Thyroid gland (tissue), 4 donors: ENCODE measurements at places on chromosomes 7 and 10.
A peak's percentile ranks its signal among the peaks of the same experiment; 100 is the strongest.

GRCh38 chr10:96387601-96388000 is 28.8 kb upstream of the OPALIN start:
- DNase-seq: no peak

DNA sequence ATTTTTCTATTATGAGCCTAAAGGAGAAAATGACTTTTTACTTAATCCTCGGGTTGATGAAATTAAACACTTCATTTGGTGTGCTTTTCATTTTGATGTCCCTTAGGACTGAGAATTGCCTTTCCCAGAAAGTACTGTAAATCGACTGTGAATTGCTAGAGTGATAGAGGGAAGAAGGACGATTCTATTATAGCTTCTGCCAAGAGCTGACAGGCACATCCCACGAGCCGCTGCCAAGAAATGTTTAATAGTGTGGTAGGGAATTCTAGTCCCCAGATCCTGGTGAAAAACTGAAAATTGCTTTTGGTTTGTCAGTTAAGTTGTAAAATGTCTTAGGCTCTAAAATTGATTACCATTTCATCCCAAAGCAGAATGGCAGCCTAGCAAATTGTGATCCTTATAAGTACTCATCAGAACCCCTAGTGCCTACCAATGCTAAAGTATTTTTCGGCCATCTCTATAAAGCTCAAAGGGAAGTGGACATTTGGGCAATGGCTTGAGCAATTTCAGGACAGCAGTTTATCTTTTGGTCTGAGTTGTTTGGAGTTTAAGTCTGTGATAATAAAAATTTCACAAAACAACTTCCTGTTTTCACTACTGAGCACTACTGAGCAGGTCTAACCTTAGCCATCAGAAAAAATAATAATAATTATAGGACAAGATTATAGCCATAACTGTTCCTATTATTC is 44.6 kb upstream of the HYCC1 start:
- DNase-seq: no peak

GRCh38 chr10:96378741-96379140 is 19.9 kb upstream of the OPALIN start:
- DNase-seq: no peak

- DNase-seq: no peak
These were observed 30.7 kb downstream of the HABP2 start for GRCh38 chr10:113583571-113583970.

GRCh38 chr7:106865130-106866041 is at the start of gene PIK3CG:
Gene PIK3CG (plus strand): TSS chr7:106865282. CDS start chr7:106867562, 2,280 bp downstream.
- no peak for DNase-seq

DNA sequence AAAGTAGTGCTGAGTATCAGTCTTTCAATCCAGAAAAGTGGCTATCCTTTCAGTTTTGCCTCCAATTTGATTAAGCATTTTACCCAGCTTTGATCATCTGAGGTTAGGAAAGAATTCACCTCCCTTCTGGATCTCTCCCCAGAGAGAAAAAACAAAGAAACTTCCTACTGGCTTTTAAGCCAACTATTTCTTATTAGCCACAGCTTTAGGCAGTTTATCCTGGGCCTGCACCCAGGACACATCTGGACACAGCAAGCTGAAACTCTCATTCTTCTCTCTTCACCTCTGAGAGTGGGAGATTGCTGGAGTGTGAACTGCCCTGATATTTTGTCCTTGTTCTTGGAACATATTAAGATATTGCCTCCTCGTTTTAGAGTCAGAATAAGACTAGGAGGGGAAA is 43.5 kb upstream of the LSM8 start:
- DNase-seq: no peak

- no peak for DNase-seq
These were observed 57.2 kb downstream of the ADAM12 start for GRCh38 chr10:126331101-126331500.

DNA sequence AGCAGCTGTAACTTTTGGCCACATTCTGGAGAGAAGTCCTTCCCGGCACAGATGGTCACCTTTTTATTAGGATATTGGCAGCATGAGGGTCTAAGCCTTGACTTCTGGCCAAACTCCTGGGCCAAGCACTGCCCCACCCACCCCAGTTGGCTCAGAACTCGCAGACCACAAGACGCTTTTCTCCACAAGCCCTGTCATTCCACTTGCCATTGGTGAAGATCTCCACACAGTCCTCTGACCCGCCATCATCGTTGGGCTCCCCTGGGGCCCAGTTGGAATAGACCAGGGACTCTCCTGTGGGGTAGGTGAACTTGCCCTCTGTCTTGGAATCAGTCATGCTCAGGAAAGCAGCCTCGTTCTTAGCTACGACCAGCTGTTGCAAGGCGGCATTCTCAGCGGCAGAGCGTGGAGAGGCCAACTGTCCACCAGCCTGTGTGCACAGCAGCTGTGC is 11.2 kb downstream of the SFTPD start:
- no peak for DNase-seq

- DNase-seq: no peak
These were observed 43.2 kb downstream of the CCNY start for GRCh38 chr10:35379226-35380137.

DNA sequence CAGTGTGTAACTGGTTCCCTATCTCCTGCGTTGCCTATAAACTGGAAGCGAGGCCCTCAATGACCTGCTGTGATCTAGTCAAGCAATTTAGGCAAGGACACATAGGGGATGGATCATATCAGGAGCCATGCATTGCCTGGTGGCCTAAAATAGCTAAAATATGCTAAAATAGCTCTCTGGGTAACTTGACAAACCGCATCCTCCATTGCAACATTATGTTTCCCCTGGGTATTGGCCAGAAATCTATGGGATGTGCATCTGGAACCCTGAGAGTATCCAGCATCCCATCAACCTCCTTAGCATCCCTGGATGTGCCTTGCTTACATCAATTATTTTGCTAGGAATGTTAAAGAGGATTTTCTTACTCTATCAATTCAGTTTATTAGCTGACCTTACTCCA is 91.7 kb upstream of the ADCY1 start:
- DNase-seq: no peak

DNA sequence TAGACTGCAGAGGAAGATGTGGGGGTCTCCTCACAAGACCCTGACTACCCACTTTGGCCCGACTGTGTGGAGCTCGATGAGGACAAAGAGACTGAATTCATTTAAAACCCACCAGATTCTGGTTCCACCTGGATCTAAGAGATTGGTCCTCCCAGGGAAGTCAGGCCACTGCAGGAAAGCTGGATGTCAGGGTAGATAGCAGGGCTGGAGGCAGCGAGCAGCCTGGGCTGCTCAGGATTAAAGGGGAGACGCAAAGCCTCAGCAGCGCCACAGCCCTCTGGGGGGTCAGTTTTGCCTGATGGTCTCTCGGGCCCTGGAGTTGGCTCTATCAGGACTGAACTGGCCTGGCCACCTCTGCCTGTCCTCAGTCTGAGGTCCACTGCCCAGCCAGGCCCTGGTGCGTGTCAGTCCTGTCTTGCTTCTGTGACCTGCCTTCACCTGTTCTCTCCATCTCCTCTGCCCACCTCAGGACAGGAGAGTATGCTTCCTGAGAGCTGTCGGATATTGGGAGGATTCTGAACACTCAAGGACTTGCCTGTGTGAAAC is 12.2 kb upstream of the KLRG2 start:
- DNase-seq: peak; percentile 44
